ENCODE measurements at places on chromosomes 2 and 18.

DNA sequence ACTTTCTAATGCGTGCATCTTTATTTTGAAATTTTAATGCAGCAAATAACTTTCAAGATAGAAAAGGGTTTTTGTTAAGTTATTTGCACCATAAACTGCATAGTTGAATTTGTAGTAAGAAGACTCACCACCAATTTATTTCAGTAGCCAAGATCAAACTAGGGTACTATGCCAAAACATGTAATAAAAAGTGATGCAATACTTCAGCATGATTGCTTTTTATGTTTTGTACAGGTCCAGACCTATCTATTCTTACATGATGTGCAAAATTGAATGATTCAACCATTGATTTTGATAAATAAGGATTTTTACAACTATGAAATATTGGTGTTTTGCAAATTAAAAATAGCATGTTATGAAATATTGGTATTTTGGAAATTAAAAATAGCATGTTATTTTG lies 26.7 kb downstream of the AGPS start:
- no peak for DNase-seq

DNA sequence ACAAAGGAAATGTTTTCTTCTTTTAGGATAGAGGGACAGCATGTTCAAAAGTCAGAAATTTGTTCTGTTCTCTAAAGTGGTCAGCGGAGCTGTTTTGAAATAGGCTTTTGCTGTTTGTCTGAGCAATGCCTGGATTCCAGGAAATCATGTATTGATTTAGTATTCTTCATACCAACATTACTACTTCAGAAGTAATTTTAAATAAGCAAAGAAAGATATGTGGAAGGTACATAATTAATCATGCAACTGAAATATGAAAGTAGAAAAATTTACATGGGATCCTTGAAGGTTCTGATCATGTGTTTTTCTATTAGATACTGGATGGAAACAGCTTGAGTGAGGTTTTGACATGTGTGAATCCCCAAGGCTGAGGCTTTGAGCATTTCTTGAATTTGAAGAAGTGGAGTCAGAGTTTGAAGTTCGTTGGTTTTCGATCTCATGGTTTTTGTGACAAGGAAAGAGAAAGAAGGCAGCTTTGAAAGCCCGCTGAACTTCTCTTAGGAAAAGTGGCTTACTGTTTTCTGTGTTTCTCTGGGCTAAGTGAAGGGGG lies 220.0 kb downstream of the LDLRAD4 start:
- no peak for DNase-seq

DNA sequence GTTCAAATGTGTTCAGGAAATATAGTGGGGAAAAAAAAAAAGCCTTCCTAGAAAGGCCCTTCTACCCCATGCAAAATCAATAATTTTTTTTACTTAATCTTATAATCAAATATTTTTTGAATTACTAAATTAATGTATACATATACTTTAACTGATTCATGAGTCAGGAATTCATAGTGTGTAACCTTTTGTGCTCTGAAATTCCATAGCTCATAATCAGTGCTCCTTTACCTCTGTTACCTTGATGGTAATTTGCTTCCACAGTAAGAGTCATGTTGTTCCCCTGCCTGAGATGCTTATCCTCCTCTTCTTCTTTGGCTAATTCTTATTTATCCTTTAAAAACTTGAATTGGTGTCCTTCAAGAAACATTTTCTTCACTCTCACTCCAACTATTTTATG lies 414.2 kb downstream of the THSD7B start:
- DNase-seq, result no peak

DNA sequence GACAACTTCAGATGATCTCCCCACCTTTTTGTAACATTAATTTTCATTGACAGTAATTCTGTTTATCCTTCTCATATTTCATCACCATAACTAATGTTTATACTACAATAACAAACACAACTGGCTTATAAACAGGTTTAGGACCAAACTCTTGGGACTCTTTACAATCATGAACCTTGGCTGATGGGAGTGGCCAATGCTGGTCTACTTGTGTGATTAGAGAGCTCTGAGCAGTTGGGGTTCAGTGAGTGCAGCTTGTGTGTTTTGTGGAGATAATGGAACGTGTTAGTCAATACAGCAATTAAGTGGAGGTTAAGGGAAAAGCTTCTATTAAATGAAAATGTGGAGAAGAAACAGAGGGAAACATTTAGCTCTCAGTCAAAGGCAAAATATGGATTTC lies 207.1 kb downstream of the SPAG16 start:
- DNase-seq, result no peak

DNA sequence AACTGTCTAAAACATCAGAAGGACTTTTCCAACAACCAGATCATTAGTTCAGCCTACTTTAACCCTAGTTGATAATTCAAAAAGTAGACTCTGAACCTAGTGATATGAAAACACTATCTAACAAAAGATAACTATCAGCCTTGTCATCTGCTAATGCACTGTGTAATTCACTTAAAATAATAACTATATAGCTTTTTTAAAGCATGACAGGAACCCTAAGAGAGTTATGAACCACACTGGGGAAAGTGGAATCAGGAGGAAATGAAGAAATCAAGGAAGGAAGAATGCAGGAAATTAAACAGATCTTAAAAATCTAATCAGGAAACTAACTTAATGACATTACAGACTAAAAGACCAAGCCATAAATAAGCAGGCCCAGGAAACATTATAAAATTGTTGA lies 9.0 kb downstream of the B4GALT6 start:
- DNase-seq, result no peak

DNA sequence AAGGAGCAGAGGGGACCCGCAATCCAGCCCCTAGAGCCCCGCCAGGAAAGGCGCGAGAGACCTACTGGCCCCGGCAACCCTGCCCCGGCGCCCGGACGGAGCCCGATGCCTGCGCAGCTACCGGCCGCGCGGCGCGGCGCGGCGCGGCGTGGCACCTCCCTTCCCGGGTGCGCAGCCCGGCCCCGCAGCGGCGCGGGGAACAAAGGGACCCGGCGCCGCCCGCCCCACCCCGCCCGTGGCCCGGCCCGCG lies 307 bp downstream of the CDH2 start:
- no peak for DNase-seq

DNA sequence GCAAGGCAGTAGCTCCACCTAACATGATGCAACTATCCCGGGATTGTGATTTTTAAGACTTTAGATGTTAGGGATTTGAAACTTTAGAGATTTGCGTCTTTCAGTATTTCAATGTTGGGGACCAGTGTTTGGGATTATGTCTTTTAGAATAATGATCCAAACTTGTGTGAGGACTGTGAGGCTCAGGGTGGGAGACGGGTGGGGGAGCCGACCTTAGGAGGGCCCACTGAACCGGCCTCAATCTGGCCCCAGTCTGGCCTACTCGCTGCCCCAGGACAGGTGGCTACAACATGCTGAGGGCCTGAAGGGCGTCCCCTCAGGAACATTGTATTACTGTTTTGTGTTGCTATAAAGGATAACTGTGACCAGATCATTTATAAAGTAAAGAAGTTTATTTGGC lies 10.7 kb downstream of the AMER3 start:
- DNase-seq, result no peak

GRCh38 chr2:24919037-24919505 lies 966 bp downstream of the ADCY3 start:
- peak; percentile 42 for DNase-seq

GRCh38 chr2:11500702-11501303 lies 33.0 kb upstream of the GREB1 start:
- DNase-seq, result no peak

All from effector CD4-positive, alpha-beta T cell (primary cell).